ENCODE measurements at places on chromosomes 11 and 22.

DNA sequence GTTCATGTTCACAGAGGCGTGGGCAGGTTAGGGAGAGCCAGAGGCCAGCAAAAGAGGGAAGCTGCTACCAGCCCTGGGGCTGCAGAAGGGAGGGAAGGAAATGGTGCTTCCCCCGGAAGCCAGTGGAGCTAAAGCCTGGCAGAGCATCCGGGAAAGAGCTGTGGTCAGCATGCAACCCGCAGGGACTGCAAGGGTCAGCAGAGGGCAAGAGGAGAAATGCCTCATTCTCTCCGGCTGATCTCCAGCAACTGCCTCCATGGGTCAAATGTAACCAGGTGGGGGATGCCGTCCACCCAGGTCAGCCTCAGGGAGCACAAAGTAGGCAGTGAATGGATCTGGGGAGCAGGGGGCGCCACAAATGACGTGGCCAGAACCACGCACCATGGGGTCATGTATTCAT is 36.9 kb upstream of the PRR5 start:
- DNase-seq: peak; percentile 83

- peak; percentile 62 for DNase-seq
Observed at GRCh38 chr11:72781313-72782080, 12.3 kb downstream of the STARD10 start.

GRCh38 chr11:78595436-78596130 is 20.9 kb upstream of the NARS2 start:
- no peak for DNase-seq

GRCh38 chr11:9574622-9575259 is 1.3 kb downstream of the WEE1 start:
- DNase-seq: peak; percentile 45

DNA sequence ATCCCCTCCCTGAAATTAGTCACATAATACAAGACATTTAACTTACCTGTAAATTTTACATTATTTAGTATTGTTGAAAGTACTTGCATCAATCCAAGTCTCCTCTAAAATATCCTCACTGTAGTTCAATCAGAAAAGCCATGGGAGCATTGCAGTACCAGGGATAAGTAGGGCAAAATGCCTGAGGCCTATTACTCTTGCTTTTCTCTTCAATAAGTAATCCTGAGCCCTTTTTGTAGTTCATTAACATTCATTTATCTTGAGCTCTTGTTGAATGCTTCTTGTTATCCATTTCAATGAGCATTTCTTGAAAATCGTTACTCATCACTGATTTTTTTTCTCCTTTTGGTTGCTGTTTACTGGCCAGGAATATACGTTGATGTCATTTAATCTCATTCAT is 414.7 kb downstream of the LRRC4C start:
- DNase-seq: no peak

DNA sequence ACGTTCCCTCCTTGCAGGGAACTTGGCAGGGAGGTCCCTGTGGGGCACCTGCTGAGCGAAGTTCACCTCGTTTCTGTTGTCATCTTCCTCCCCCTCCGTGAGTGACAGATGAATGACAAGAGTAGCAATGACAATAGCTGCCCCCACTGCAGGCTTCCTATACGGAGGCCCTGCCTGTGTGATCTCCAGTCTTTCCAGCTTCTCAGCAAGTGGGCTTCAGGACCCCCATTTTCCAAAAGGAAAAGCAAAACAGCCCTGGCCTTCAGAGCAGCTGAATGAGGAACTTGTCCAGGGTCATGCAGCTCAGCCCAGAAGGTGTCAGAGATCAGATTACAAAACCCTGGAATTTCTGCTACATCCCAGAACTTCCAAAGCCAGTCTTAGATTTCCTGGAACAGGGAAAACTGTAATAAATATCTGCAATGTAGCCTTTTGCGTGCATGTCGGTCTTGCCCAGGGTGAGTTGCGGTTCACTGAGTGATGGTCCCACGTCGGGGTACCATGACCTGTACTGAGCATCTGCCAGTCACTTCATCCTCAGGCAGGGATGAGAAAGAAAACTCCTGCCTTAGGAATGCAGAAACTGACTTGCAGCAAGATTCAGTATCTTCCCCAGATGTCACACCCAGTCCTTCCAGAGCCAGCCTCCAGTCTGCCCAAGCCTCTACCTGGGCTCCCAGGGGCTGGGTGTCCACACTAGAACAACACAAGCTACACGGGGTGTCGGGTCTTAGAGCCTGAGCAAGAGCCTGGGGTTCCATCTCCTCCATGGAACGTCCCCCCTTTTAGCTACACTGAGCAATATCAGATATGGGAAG is 1457.0 kb downstream of the BRD1 start:
- no peak for DNase-seq

DNA sequence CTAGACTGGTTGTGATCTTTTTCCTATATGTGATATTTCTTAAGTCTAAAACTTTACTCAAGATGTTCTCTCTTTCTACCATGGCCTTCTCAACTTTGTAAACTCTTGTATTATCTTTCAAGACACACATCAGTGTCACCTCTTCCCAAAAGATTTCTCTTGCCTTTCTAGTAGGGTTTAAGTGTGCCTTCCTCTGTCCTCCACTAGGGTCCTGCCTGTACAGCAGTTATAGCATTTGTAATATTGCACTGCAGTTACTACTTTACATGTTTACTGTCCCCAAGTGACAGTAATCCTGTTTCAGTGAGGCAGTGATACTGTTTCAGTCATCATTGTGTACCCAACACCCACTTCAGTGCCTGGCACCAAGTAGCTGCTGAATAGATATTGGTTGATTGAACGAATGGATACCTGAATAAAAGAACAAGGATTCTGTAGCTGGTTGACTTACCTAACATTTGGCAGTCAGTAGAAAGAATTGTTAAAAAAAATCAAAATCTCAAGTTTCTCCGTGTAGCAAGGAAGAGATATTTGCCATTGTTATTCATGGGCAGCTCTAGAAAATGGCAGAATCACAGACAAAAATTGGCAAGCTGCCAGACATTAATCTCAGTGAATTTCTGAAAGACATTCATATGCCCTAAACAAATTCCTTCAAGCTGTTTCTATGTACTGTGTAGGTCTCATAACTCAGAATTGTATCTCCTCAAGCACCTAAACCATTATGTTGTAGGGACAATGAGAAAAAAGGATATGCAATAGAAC is 79.4 kb downstream of the RBMXL2 start:
- DNase-seq: no peak

DNA sequence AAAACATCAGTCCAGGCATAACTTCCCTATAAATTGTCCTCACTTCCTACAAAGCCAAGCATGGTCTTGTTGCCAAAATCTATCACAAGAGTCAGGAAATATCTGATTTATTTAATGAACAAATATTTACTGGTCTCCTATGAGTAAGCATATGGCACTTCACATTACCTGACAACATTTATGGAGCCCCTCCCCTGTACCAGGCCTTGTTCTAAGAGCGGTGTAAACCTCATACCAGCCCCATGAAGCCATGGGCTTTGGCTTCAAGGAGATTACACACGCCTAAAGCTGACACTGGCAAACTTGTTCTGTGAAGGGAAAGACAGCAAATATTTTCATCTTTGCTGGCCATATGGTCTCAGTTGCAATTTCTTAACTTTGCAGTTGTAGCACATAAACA is 43.0 kb upstream of the EIF3D start:
- DNase-seq: no peak

DNA sequence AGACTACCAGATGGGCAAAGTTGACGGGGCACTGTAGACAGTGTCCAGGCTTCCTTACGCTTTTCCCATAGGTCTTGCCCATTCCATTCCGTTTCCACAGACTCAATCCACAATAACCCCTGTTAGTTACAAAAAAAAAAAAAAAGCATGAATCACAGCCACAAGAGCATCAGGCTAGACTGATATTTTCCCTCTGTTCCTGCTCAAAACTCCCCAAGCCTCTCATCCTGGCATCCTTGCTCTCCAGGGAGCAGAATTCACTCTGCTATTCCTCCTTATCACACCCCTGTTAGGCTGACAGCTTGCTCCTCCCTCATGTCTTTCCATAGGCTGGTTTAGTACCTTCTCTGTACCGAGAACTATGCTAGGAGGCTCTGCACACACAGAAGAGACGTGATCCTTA is 42.2 kb downstream of the TMEM123 start:
- DNase-seq: no peak

- DNase-seq: no peak
Observed at GRCh38 chr11:73135346-73136284, 6.5 kb downstream of the FCHSD2 start.

DNA sequence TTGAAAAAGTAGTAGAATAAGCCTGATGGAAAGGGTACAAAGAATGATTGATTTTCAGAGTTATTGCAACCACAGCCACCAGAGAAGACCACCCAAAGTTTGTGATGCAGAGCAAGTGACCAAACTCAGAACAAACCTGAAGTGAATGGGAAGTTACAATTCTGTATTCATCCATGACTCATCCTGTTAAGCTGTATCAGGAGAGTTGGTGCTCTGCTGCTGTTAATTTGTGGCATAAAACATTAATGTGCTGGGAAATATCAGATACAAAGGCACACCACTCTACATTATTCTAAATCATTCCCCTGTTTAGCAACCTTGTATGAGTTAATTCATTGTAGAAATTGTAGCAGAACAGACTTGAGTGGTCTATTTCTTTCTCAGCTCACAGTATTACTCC is 19.6 kb upstream of the PDGFD start:
- no peak for DNase-seq

DNA sequence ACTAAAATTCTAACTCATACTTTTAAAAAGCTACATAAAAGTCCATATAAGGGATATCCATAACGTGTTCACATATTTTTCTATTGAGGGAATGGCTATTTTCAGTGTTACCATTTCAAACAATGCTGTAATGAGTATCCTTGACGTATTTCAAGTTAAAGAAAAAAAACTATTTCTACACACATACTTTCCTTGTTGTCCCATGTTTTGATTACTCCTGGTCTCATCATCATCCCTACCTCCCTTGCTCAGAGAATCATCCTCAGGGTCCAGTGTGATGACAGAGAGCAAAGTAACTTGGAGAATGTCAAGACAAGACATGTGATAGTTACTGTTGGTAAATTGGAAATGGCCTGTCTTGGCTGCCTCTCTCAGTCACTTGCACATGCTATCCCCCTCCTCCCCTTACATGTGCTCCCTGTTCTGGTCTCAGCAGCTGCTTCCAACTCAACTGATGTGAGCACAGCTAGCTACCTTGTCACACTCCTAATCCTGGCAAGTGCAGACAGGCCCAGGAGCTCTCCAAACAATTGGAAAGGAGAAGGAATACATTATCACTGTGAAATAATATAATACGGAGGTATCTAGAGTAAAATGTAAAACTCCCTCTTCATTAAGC is 21.8 kb downstream of the NUMA1 start:
- DNase-seq: no peak

DNA sequence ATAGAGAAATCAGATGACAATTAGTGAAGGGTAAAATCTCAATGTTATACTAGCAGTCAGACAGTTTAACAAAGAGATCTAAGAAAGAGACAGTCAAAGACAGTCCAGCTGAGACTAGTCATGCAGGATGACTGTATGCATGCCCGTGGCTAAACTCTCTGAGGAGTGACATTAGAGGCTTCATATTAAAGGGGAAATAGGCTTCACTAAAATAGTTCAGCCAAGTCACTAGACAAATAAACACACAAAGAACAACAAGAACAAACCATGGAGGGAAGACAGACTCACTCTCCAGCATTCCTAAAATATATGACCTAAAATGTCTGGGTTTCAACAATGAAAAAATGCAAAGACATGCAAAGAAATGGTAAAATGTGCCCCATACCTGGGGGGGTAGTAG is 18.6 kb upstream of the APLNR start:
- DNase-seq: no peak

GRCh38 chr11:8063324-8063723 is 17.7 kb upstream of the TUB start:
- no peak for DNase-seq

DNA sequence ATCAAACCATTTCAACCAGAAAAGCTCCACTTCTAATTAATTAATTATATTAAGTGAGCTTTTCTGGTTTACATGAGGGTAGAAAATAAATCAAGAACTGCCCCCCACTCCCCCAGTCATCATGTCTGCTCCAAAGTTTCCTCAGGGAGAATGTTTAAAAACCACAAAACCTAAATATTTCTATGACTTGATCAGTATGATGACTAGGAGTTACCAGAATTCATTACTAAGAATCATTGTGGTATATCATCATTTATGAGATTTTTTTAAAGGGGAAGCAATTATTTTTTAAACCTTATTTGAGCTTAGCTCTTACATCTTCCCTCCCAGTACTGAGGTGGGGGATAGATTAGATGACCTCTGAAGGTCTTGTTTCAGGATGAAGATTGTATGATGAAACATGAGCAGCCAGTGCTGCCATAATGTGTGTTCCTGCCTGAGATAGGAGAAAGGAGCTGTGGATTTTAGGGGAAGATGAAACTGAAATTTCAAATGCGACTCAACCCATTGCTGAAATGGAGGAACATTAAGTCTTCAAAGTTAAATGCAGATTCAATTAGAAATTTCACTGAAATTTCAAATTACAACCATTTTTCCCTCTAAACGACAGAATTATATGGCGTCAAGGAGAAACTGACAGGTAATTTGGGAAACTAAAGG is 401.3 kb upstream of the CADM1 start:
- DNase-seq: no peak

DNA sequence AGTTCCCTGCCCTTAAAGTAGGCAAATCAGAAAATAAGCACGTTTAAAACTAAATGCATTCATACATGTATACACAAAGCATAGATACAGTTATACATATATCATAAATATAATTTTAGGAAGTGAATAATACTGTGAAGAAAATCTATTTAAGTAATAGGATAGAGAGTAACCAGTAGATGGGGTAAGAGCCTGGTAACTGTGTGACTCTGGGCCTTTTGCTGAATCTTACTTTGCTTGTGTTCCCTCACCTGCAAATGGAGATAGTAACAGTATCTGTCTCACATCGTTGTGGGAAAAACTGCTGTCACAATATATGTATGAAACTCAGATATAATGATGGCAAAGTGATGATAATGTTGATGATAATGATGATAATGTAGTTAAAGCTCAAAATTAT is 29.9 kb downstream of the MS4A2 start:
- no peak for DNase-seq

GRCh38 chr11:8067567-8067928 is 13.5 kb upstream of the TUB start:
- DNase-seq: no peak

DNA sequence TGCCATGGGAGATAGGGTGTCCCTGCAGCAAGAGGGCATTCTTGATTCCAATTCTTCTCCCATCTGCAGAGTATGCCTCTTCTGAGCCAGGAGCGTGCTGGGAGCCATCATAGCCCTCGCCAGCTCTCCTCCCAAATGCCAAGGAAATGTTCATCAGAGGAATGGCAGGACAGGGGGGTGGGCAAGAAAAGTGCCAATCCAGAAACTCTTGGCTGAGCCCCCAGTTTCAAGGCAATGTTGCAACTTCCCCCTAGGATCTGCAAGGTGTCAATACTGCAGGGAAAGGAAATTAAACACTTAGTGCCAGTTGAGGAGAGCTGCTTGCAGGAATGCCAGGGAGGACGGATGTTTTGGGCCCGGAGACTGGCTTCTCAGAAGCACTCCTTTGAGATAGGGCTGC is 94.8 kb upstream of the PRDM11 start:
- no peak for DNase-seq

GRCh38 chr11:94322501-94322900 is 18.1 kb downstream of the IZUMO1R start:
- no peak for DNase-seq
